ENCODE measurements at places on chromosomes 3 and 15. TPM values are rescaled to one million over a fixed set of nuclear protein-coding genes. Genes with fewer than 3 reads are reported as not detected.

The CAND2 gene
- total RNA-seq, result 1.2 TPM

The CLDN18 gene
- total RNA-seq, result not detected

The CSTA gene
- total RNA-seq, result 4.0 TPM

The GP5 gene
- 0.88 TPM for total RNA-seq

The NKTR gene
- 252 TPM for total RNA-seq

The DAPK2 gene
- total RNA-seq, result 6.0 TPM

The OIP5 gene
- total RNA-seq, result not detected

The ECE2 gene
- not detected for total RNA-seq

The ZBED2 gene
- not detected for total RNA-seq

The SENP7 gene
- 60.6 TPM for total RNA-seq

The RETNLB gene
- total RNA-seq, result not detected

Data from natural killer cell (primary cell).